ENCODE measurements at places on chromosomes 2 and 18. TPM values are rescaled to one million over a fixed set of nuclear protein-coding genes. Genes with fewer than 3 reads are reported as not detected.

DNA sequence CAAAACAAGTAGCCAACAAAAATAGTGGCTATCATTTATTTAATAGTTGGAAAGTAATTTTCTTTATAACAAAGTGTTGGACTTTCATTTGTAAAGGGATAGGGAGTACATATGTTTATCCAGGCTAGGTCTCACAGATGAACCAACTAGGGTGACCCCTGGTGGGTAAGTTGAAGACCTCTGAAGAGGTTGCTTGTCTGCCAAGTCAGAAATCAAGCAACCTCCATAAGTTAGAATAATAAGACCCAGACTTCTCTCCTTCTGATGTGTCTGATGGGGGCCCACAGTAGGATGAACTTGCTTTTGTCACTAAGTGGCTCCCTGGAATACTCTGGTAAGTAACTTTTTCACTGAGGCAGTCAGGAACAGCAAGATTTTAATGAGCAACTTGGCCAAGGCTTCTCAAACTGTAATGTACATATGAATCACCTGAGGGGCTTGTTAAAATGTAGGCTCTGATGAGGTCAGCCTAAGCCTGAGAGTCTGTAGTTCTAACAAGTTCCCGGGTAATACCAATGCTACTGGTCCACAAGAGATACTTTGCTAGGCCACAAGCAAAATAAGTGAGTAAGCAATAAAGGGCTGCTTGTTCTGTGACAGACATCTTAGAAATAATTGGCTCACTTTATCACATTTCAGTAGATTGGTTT is 319.6 kb downstream of the PIK3C3 start:
- H3K4me1 ChIP-seq = no peaks in the 10 kb centered on the region
- DNase-seq = no peak
- H3K27me3 ChIP-seq = no peaks in the 10 kb centered on the region

GRCh38 chr2:203817147-203817546 is 50.4 kb upstream of the CTLA4 start:
- no peaks in the 10 kb centered on the region for H3K36me3 ChIP-seq
- H3K4me3 ChIP-seq = no peak overlapping the region
- DNase-seq = no peak
- peaks cover 11% of the 10 kb centered on the region for H3K27me3 ChIP-seq

IL18R1 gene
- 2.5 TPM for total RNA-seq

CRACDL gene
- total RNA-seq = not detected

- no peaks in the 10 kb centered on the region for H3K36me3 ChIP-seq
- no peak overlapping the region for H3K4me3 ChIP-seq
- peaks cover 30% of the 10 kb centered on the region for H3K4me1 ChIP-seq
- no peak overlapping the region for H3K27ac ChIP-seq
- no peak for DNase-seq
Observed at GRCh38 chr2:65292461-65293011, 64.9 kb downstream of the ACTR2 start.

PRSS56 gene
- total RNA-seq = not detected

DNA sequence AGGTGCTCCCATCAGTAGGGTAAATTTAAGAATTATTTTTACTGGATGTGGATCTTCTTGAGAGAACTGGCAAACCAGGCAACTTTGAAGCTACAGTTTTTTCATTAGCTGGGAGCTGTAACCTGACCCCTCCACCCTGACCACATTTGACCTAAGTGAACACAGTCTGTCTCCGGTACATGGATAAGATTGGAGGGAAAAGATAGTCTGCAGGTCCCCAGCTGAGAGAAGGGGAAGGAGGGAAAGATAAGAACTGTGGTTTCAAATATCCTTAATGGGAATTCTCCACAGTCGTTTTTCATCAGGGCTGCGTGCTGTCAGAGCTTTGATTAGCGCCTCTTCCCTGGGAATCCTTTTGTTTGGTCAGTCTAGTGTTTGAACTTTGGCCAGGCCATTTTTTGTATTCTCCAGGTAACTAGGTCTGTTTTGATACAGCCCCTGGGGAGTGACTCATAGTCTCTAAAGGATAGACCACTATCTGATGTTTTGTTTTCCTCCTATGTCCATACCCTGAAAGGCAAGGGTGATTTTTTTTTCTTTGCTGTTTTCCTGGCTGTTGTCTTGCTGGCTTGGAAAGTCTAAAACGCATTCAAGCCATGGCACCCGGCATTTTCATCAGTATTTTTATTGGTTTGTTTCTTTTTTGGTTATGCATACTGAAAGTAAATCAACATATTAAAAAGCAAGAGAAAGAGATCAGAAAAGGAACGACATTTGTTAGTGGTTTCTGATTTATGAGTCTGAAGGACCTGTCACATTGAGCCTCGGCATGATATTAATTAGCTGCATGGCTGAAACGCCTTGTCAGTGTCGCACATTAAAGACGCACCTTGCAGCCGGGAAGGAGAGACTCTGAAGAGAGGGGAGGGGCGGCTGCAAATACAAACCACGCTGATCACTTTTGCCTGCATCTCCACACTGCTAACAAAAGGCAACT is 183.4 kb upstream of the FN1 start:
- H3K36me3 ChIP-seq = no peaks in the 10 kb centered on the region
- peak; percentile 75 for DNase-seq
- peaks cover 3% of the 10 kb centered on the region for H3K4me1 ChIP-seq
- H3K27me3 ChIP-seq = no peaks in the 10 kb centered on the region

GRCh38 chr2:200345975-200346374 is 39.5 kb downstream of the SPATS2L start:
- H3K4me1 ChIP-seq = no peaks in the 10 kb centered on the region
- DNase-seq = no peak
- no peaks in the 10 kb centered on the region for H3K27me3 ChIP-seq
- no peak overlapping the region for H3K4me3 ChIP-seq
- no peaks in the 10 kb centered on the region for H3K36me3 ChIP-seq
- no peak overlapping the region for H3K27ac ChIP-seq

DPYSL5 gene
- not detected for total RNA-seq

CPO gene
- not detected for total RNA-seq

C2orf78 gene
- total RNA-seq = 0.22 TPM

CAVIN2 gene
- 74.6 TPM for total RNA-seq

DNA sequence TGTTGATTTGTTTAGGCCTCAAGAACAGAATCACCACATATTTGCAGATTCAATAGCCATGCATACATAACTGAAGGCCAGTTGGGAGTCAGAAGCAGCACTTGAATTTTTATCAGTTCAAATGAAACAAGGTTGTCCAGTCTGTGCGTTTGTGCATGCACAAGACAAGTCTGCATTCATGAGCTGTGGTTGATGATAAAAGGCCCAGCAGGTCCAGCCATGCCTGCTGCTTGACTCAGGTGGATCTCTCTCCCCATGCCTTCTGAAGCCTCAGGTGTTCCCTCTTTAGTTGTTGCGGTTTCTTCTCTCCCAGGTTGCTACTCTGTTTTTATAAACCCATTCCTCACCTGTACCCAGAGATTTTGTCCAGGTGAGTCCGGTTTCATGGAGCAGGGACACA is 124.5 kb downstream of the CCDC102B start:
- H3K27ac ChIP-seq = no peak overlapping the region
- no peak for DNase-seq
- H3K4me3 ChIP-seq = no peak overlapping the region
- no peaks in the 10 kb centered on the region for H3K4me1 ChIP-seq
- H3K27me3 ChIP-seq = no peaks in the 10 kb centered on the region
- H3K36me3 ChIP-seq = no peaks in the 10 kb centered on the region

- no peak overlapping the region for H3K27ac ChIP-seq
- no peak overlapping the region for H3K4me3 ChIP-seq
- H3K36me3 ChIP-seq = no peaks in the 10 kb centered on the region
- no peak for DNase-seq
- H3K27me3 ChIP-seq = peaks cover 53% of the 10 kb centered on the region
Observed at GRCh38 chr2:238786379-238786778, 61.5 kb upstream of the TWIST2 start.

- H3K27ac ChIP-seq = no peak overlapping the region
- peaks cover 23% of the 10 kb centered on the region for H3K4me1 ChIP-seq
- no peaks in the 10 kb centered on the region for H3K36me3 ChIP-seq
- H3K27me3 ChIP-seq = no peaks in the 10 kb centered on the region
Observed at GRCh38 chr2:218312267-218312756, 20.0 kb upstream of the TMBIM1 start.

DNA sequence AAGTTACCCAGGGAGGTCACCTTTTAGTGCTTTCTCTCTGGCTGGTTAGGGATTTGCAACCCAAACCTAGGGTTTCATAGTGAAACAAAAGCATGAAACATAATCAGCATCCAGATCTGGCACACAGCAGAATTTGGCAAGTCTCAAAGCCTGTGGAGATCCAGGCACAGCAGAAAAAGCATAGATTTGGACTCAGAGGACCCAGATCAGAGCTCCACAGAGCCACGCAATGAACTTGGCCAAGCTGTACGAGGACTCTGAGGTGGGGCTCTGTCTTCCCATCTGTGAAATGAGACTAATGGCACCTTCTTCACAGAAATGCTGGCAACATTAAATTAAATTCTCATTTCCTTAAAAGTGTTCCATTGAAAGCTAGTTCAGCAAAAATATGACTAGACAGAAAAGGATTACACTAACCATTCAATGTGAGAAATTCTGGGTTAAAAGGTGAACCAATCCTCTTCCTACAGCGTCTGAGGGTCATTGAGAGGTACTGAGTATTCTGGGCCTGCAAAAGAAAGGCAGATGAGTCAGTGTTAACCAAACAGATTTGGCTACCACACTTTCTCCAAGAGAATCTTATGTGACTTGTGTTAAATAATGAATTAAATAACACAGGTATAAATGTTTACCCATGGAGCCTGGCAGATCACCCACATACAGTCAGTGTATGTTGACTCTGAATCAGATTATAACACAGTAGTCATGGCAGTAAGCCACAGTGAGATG is 266.3 kb downstream of the MREG start:
- no peak for DNase-seq
- no peaks in the 10 kb centered on the region for H3K27me3 ChIP-seq
- H3K27ac ChIP-seq = no peak overlapping the region
- no peaks in the 10 kb centered on the region for H3K36me3 ChIP-seq

DNA sequence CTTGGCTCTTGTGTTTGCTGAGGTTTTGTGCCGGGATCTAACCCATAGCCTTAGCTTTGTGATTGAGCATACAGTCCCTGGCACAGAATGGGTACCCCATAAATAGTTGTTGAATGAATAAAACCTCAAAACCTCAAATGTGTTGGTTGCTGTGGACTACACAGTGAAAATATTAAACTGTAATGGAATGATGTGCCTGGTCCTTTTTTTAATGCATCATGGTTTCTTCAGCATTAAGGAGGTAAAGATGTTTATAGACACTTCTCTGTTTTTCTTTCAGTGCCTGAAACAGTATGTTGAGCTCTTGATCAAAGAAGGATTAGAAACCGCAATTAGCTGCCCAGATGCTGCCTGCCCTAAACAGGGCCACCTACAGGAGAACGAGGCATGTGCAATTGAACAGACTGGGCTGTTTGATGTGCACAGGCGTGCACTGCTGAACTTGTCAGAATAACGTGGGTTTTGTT is 97.0 kb downstream of the RNF144A start:
- H3K4me3 ChIP-seq = no peak overlapping the region
- H3K27me3 ChIP-seq = no peaks in the 10 kb centered on the region
- no peaks in the 10 kb centered on the region for H3K36me3 ChIP-seq

- no peaks in the 10 kb centered on the region for H3K36me3 ChIP-seq
- no peak overlapping the region for H3K27ac ChIP-seq
- DNase-seq = no peak
- H3K4me3 ChIP-seq = no peak overlapping the region
- no peaks in the 10 kb centered on the region for H3K27me3 ChIP-seq
Observed at GRCh38 chr2:68686178-68686577, 42.8 kb downstream of the PROKR1 start.

DNA sequence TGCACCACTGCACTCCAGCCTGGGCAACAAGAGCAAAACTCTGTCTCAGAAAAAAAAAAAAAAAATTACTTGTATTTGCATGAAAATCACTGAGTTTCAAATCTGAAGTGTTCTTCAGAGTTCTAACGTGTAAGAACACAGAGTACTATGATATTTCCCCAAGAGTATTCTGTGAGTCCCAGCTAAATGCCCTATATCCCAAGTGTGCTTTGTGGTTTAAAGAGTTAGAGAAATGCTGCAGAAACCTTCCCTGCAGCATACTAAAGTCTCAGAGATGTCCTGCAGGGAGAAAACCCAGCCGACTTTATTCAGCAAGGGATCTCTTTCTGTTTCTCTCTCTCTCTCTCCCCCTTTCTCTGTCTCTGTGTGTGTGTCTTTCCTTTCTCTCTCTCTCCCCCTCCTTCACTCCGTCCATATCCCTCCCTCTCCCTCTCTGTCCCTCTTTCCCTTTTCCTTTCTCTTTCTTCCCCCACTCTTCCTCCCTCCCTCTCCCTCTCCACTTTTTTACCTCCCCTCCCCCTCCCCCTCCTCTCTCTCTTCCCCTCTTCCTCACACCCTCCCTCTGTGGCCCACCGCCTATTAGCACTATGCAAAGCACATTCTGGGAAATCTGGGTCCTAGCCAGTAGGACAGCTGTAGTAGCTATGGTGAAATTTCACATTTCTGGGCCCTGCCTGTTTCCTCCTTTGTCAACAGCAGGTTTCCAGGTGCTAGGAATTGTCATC is 54.2 kb downstream of the ACTR2 start:
- no peaks in the 10 kb centered on the region for H3K36me3 ChIP-seq
- no peak for DNase-seq
- H3K27me3 ChIP-seq = no peaks in the 10 kb centered on the region
- no peak overlapping the region for H3K4me3 ChIP-seq
- H3K4me1 ChIP-seq = peaks cover 4% of the 10 kb centered on the region
- H3K27ac ChIP-seq = no peak overlapping the region

REG3G gene
- total RNA-seq = 0.22 TPM

DNA sequence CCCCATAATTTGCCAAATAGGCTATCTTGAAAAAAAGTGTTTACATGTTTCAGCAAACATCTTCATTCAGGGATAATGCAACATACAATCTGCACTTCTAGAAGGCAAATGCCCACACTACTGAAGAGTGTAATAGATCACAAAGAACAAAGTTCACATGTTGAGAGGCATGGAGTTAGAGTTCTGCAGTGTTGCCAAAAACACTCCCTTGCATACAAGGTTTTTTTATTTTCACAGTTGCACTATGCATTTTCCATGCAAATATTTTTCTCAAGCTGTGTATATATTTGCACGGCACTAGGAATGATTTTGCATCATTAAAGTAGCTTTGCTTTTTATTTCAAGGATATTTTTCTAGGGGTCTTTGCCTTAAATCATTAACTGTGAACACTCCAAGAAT is 409.9 kb downstream of the THSD7B start:
- no peaks in the 10 kb centered on the region for H3K36me3 ChIP-seq
- no peak overlapping the region for H3K4me3 ChIP-seq
- no peak overlapping the region for H3K27ac ChIP-seq
- H3K27me3 ChIP-seq = no peaks in the 10 kb centered on the region

DNA sequence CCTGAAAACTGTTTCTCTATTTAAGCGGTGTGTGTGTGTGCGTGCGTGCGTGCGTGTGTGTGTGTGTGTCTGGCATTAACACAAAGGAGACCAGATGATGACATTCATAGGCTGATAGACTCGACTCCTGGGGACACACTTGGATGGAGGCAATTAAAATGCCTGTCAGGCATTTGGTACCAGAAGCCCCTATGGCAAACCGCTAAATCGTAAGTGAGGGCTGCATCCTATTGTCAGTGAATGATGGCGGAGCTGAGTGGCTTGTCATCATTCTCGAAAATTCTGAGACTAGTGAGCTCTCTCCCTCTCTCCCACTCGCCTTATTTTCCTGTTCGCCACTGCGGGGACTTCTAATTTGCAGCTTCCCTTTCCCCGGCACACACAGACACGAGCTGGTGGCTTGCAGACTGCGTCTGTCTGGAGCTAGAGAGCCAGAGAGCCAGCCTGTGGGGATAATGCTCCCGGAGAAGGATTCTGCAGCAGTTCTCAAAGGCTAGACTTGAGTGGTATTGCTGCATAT is 155.4 kb downstream of the MAP2 start:
- no peaks in the 10 kb centered on the region for H3K4me1 ChIP-seq
- no peak for DNase-seq
- H3K27ac ChIP-seq = no peak overlapping the region
- no peaks in the 10 kb centered on the region for H3K36me3 ChIP-seq
- no peak overlapping the region for H3K4me3 ChIP-seq
- H3K27me3 ChIP-seq = no peaks in the 10 kb centered on the region

- no peak within 1 kb of the TSS for H3K4me3 ChIP-seq
- no peaks in the 10 kb centered on the region for H3K36me3 ChIP-seq
- no peak within 1 kb of the TSS for H3K27ac ChIP-seq
Observed at GRCh38 chr18:28176948-28177827, at the start of gene CDH2. Gene CDH2, minus strand, starts transcription at chr18:28177130. Its CDS starts 108 bp downstream, at chr18:28177022.
